A549 (cell line): ENCODE measurements at places on chromosomes 2 and 18.

DNA sequence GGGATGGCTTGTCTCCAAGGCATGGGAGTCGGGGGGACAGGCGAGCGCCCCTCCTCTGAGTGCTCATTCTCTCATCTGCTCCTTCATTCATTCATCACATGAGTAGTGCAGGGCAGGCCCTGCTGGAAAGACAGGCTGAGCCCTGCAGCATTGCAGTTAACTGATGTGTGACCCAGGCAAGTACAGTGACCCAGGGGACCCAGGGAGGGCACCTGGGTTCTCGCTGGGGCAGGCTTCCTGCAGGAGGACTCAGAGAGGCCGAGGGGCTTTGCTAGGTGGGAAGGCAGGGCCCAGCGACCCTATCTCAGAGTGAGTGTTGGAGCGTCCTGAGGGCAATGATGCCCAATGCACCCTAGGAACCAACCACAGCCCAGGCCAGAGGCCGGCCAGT, 30.6 kb downstream of the HJURP start:
- DNase-seq, result no peak

DNA sequence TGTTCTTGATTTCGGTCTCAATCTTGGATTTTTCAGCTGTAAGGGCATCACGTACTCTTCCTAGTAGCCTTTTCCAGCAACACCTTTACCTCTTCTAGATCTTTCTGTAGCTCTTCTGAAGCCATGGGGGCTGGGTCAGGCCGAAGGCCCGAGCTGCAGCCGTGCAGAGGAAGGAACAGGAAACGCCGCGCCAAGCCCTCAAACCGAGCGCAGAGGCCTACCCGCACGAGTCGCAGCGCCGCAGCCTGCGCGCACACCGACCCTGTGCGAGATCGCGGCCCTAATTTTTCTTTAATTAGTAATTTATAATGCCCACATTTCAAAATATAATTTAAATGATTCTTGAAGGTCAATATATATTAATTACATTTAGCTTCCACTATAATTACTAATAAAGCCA, 483.8 kb downstream of the NUP35 start:
- DNase-seq, result no peak

GRCh38 chr2:204116159-204116792, 179.7 kb downstream of the ICOS start:
- no peak for DNase-seq

DNA sequence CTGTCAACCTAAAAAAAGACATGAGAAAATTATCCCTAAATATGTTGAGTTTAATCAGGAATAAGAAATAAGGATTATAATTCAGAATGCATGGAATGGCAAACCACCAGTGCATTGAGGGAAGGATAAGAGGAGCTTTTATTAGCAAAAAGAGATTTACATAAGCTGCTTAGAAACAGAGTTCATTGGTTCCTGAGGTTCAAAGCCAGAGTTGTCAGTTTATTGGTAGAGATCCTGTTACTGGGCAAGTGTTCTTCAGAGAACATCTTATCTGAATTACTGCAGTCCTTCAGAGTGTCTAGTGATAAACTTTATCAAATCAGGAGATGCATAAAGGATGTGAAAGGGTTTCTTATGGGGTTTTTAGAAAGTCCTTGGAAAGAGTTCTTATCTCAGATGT, 76.0 kb upstream of the MEX3C start:
- no peak for DNase-seq

DNA sequence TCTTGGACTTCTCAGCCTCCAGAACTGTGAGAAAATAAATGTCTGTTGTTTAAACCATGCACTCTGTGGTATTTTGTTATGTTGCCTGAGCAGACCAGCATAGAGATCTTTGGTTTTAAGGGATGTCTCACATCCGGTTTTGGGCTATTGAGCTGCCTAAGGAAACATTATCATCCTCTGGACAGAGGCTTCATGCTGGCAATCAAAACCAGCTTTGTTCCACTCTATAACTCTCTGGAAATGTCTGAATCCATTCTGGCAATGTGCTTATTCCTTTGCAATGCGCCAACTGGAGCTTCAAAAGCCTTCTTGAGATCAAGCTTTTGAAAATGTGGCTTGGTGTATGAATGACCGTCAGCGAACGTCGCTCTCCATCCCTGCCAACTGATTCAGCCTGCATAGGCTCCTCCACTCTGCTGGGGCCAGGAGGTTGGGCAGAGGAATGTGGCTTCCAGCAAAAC, 183.6 kb upstream of the MGAT5 start:
- no peak for DNase-seq
